ENCODE measurements at places on chromosomes 1 and 21. TPM values are rescaled to one million over a fixed set of nuclear protein-coding genes. Genes with fewer than 3 reads are reported as not detected.

The IPO9 gene
- polyA plus RNA-seq, result 77.4 TPM

The COL18A1 gene
- polyA plus RNA-seq, result 218 TPM

The ETV3L gene
- not detected for polyA plus RNA-seq

The DMRTA2 gene
- polyA plus RNA-seq, result not detected

The SLC44A5 gene
- polyA plus RNA-seq, result 12.9 TPM

The NIBAN1 gene
- polyA plus RNA-seq, result 2.6 TPM

The COL8A2 gene
- 1.6 TPM for polyA plus RNA-seq
